Psoas muscle (tissue), 8 donors: ENCODE measurements at places on chromosomes 13 and 19.

- no peak for DNase-seq
Observed at GRCh38 chr19:49132974-49133609, 13.7 kb downstream of the PPFIA3 start.

GRCh38 chr13:50842251-50842989 lies 1.1 kb downstream of the DLEU7 start:
- DNase-seq, result no peak

- DNase-seq, result no peak
Observed at GRCh38 chr19:32350471-32350865, 5.1 kb downstream of the ZNF507 start.

DNA sequence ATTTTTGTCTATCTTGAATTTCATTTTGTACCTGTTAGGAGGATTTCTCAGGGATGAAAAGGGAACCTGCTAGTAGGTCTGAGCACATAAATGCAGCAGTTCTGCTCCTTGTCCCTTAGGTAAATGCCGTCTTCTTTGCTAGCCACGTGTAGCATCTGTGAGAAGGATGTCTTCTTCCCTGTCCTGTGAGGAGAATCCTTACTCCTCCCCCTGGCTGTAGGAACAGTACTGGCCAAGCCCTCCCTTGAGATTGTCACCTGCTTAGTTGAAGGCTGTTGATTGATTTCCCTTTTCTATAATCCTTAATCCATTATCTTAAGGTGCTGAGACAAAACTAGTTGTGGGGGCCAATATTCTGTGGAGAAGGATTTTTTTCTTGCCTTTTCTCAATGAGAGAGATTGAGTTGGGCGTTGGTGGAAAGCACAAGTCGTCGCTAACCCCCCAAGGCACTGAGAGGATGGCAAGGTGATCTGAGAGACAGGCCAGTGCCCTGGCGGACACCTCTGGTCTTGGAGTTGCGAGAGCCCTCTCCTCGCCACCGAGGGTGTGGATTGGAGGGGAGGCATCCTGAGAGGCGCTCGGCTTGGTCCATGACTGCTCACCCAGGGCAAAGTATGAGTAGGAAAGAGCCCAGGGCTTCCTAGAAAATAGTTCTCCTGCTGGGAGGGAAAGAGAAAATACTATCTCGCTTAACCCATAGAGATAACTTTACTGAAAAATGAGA lies 216.7 kb downstream of the ATP8A2 start:
- DNase-seq, result no peak

DNA sequence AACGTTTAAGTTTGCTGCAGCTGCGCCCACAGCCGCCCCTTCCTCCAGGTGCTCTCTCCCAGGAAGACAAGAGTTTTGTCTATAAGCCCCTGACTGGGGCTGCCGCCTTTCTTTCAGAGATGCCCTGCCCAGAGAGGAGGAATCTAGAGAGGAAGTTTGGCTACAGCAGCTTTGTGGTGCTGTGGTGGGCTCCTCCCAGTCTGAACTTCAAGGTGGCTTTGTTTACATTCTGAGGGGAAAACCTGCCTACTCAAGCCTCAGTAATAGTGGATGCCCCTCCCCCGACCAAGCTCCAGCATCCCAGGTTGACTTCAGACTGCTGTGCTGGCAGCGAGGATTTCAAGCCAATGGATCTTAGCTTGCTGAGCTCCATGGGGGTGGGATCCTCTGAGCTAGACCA lies 6.4 kb upstream of the ERICH6B start:
- DNase-seq, result no peak

DNA sequence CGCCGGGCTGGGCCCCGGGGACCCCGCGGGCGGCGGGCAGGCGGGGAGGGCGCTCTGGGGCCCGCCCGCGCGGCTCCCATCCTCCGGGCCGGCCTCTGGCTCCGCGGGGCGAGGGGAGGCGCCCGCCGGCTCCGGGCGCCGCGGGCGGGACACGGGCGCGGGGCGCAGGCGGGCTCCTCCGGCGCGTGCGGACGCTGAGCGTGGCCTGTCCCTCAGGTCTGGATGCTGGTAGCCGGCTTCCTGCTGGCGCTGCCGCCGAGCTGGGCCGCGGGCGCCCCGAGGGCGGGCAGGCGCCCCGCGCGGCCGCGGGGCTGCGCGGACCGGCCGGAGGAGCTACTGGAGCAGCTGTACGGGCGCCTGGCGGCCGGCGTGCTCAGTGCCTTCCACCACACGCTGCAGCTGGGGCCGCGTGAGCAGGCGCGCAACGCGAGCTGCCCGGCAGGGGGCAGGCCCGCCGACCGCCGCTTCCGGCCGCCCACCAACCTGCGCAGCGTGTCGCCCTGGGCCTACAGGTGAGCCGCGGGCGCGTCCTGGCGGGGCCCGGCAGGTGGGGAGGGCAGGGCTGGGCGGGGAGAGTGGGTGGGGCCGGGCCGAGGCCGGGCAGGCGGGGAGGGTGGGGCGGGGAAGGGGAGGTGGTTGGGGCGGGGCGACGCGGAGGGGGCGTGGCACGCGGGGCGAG lies 420 bp downstream of the IL17D start:
- peak; percentile 88 for DNase-seq

GRCh38 chr19:20513189-20513904 lies 52.2 kb downstream of the ZNF737 start:
- no peak for DNase-seq

GRCh38 chr13:99354371-99354951 lies 47.3 kb upstream of the GPR183 start:
- no peak for DNase-seq

GRCh38 chr13:77521595-77522367 lies 13.7 kb upstream of the SCEL start:
- no peak for DNase-seq

- no peak for DNase-seq
Observed at GRCh38 chr13:22948421-22948820, 232.4 kb upstream of the SGCG start.

DNA sequence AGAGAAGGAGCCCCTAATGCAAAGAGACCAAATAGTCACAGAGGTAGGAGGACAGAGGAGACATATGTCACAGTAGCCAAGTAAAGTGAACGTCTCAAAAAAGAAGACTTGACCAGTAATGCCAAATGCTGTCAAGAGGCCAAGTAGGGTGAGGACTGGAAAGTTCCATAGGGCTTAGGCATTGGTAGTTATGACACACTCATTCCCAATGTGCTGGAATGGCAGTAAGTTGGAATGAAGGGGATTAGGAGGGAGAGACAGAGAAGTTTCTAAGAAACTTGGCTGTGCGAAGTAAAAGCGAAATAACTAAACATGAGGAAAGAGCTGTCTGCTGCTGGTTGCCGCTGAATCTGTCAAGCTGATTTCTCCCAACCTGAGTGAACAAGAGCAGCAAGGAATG lies 14.9 kb upstream of the FRY start:
- DNase-seq, result no peak

- no peak for DNase-seq
Observed at GRCh38 chr19:9966448-9966847, 30.1 kb upstream of the OLFM2 start.

GRCh38 chr13:94382960-94383359 lies 96.5 kb downstream of the DCT start:
- DNase-seq, result no peak

DNA sequence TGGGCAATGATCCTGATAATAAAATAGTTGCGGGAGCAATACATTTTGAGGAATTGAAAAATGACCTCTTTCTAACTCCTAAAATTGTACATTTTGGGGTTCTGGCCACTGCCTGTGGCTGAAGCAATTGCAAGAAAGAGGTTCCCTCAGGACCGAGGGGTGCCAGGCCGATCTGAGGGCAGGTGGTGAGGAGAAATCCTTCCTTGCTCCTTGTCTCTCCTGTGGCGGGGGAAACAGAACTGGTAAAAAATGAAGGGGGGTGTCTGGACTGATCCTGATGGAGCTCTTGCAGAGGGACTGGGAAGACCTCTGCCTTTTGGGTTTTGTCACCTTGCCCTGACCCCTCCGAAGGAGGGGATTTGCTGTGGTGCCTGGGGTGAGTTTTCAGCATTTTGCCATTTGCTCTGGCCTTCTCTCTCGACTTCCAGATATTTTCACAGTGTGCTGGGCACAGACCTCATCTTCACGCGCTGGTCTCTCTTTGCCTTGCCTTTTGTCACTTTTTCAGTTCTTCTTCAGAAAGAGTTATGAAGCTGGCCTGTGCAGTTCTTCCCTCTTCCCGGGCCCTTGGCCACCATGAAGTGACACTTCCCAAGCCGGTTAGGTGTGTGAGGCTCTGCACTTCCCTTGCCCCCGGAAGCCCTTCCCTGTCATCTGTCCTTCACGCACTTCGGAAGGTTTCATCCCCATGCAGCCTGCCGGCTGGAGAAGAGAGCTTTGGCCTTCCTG lies 22.2 kb downstream of the NFIX start:
- DNase-seq, result no peak

DNA sequence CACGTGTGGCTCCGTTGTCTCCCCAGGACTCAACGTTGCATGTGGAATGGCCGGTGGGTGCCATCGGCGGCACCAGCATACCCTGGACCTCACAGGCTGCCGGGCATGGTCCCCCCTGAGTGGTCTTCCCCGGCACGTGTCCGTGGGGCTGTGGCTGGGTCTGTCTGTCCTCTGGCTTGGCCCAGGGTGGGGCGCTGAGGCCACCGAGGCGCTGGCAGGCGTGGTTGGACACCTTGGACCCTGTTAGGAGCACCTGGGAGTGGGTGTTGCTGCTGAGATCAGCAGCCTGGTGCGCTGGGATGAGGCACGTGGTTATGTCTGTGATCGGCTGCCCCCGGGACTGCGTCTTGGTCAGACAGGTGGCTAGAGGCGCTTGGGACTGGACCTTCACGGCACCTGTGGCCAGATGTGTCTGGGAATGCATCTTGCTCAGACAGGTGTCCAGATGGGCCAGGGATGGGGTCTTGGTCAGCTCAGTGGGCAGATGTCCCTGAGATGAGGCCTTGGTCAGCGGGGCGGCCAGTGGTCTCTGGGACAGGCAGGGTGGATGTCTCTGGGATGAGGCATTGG lies 9.2 kb downstream of the IQCN start:
- no peak for DNase-seq
